Vein endothelial cell (primary cell): ENCODE measurements at places on chromosomes 16 and 17. TPM values are rescaled to one million over a fixed set of nuclear protein-coding genes. Genes with fewer than 3 reads are reported as not detected.

NME3 gene
- total RNA-seq = 32.4 and 54.5 TPM in 2 replicates

CDH5 gene
- 1,229 and 1,316 TPM in 2 replicates for total RNA-seq

KRTAP16-1 gene
- total RNA-seq = not detected in 2 replicates

AHSP gene
- not detected in 2 replicates for total RNA-seq

CLEC19A gene
- not detected in 2 replicates for total RNA-seq

TAT gene
- total RNA-seq = not detected in 2 replicates

ARL6IP1 gene
- total RNA-seq = 317 and 338 TPM in 2 replicates
